ENCODE measurements at places on chromosomes 4 and X.

GRCh38 chr4:184205243-184205642 lies 12.4 kb downstream of the ENPP6 start:
- no peak for DNase-seq

- DNase-seq: no peak
Observed at GRCh38 chr4:5742388-5742787, 31.4 kb downstream of the EVC start.

- DNase-seq: no peak
Observed at GRCh38 chrX:122344816-122345215, 839.3 kb upstream of the GRIA3 start.

DNA sequence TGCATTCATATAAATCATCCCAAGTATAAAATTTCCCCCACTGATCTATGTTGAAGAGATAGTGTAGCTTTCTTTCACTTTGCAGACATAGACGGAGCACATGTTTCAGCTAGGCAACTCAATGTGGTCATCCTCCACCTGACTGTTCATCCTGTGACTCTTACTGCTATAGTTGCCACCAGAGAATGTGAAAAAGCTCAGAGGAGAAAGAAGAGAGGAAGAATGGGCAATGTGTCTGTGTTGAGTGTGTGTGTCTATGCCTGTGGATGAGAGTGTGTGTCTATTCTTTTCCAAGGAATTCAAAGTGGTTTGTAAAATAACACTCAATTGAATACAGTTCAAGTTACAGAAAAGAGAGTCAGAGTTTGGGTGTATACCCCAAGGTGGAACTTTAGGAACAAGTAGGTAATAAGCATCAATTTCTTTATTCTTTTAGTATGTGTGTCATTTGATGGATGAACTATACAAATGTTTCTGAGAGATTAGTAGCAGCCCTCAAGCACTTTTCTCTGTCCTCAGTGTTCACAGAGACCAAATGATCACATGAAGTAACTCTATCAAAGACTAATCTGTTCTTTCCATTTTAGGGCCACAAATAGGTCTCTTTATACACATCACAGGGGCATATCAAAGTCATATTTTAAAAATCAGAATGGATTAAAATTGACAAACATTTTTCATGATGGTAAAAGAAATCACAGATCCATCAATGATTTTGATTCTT lies 2.3 kb downstream of the SNCA start:
- no peak for DNase-seq

GRCh38 chr4:38990241-38990640 lies 42.0 kb downstream of the TMEM156 start:
- DNase-seq: no peak

DNA sequence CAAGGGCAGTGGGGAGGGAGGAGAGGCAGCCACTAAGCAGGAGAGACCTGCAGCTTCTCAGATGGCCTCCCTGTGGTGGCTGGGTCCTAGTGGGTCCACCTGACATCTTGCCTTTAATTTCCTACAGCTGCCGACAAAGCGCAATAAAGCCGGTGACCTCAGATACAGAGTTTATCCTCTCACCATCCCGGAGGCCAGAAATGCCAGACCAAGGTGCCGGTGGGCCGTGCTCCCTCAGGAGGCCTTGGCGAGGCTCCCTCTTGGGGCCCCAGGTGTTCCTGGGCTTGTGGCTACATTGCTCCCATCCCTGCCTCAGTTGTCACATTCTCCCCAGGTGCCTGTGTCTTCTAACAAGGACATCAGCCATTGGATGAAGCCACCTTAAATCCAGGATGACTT lies 103.0 kb downstream of the ADRA2C start:
- DNase-seq: no peak

GRCh38 chr4:120156120-120156718 lies 89.6 kb upstream of the MAD2L1 start:
- peak; percentile 73 for DNase-seq

- DNase-seq: peak; percentile 70
Observed at GRCh38 chrX:69093960-69094871, 71.0 kb downstream of the PJA1 start.

DNA sequence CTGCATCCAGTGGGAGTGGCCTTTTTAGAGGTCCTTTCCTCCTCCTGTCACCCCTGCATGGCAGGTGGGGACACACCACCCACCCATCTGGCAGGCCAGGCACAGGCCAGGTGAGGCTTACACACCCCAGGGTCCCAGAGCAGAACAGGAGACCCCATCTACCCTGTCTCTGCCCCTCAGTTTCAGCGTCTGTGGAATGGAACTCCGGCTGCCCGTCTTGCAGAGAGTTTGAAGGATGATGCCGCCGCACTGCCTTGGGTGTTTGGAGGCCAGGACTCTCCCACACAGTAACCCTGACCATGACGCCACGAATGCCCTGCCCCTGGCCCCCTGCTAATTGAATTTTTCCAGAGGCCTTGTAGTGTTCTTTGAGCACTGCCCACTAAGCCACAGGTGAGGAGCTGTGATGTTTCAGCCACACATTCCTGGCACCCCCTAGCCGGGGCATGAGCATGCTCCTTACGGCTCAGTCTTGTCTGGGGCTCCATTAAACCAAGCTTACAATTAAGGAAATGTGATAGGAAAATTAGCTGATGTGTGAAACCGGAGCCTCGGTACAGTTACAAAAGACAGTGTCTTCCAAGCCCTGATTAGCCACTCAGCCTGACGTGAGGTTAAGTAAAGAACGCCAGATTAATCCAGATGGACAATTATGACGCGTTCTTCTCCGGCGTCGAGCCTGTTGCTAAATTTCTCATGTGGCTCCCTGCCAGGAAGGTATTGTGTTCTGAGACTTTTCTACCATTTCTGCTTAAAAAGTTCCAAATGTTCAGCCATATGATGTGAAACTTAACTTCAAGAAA lies 39.3 kb downstream of the HMX1 start:
- no peak for DNase-seq

GRCh38 chrX:118484216-118484903 lies 11.3 kb upstream of the DOCK11 start:
- no peak for DNase-seq

GRCh38 chr4:183960046-183960420 lies 54.9 kb downstream of the STOX2 start:
- no peak for DNase-seq

- peak; percentile 24 for DNase-seq
Observed at GRCh38 chrX:16839852-16840460, 30.2 kb downstream of the RBBP7 start.

DNA sequence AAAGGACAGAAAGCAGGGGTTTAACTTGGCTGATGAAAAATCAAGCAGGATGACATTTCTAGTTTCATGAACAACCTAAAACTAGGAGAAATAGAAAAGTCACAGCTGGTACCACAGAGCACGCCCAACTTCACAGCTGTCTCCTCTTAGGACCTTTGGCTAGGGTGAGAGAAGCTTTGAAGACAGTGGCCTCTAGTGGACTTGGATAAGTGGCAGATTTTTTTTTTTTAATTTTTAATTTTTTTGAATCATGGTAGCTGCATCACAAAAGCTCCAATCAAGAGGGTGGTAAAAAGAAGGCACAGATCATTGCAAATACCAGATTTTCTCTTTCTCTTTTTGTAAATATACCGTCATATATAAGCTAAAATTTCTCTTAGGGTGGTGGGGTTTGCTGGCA lies 20.2 kb upstream of the MAP3K15 start:
- peak; percentile 8 for DNase-seq

- DNase-seq: no peak
Observed at GRCh38 chr4:132992686-132993085, 156.4 kb upstream of the PCDH10 start.

GRCh38 chr4:81896936-81897335 lies 425.2 kb upstream of the RASGEF1B start:
- no peak for DNase-seq

DNA sequence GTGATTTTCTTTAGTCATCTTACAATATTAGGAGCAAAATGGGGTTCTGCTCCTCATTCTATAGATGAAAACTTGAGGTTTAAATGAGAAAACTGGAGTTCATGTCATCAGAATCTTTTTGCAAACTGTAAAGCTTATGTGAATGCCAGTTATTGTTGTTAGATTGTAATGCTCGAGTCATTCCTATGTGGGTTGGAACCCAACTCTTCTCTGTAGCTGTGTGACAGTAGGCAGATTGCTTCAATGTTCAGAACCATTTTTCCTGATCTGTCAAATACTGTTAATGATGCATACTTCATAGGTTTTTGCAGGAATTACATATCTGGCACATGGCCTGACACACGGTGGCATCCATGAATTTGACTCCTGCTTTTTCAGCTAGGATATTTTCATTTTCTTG lies 178.9 kb downstream of the RAPGEF2 start:
- no peak for DNase-seq

DNA sequence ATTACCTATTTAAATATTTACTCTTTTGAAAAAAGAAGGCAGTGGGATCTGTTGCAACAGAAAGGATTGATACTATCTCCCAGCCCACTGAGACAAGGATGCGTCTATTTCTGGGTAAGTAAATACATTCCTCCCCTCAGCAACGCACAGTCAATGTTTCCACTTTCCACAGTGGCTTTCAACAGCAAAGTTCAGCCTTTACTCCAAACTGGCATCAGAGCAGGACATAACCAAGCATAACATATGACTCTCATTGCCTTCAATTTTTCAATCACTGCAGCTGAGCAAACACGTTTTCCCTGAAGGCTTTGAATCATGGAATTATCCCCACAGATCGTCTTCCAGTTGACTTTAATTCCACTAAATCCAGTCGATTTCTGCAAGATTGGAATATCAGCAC lies 160.3 kb upstream of the FRG1 start:
- no peak for DNase-seq

DNA sequence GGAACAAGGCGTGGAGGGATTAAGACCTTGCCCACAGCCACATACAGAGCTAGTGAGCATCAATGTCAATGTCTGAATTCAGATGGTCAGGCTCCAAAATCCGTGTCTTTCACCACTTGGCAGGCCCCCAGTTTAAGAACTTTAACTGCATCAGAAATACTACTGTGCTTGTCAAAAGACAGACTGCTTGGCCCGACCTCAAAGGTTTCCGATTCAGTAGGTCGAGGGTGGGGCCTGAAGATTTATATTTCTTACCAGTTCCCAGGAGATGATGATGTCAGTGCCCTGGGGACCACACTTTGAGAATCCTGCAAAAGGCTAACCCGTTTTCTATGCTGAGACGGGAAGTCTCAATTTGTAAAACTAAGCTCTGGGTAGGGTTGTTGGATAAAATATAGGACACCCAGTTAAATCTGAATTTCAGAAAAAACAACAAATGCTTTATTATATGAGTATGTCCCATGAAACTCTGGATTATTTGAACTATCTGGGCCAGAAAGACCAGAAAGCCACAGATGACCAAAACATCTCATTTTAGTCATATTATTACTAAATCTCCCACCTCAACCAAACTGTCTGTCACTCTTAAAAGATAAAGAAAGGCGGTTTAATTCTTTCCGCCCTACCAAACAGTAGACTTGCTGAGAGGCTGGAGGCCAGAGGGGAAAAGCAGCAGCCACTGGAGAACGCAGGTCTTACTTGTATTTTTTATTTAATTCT lies 42.7 kb downstream of the GATB start:
- no peak for DNase-seq

- DNase-seq: no peak
Observed at GRCh38 chr4:25972984-25973745, 59.1 kb downstream of the SMIM20 start.

DNA sequence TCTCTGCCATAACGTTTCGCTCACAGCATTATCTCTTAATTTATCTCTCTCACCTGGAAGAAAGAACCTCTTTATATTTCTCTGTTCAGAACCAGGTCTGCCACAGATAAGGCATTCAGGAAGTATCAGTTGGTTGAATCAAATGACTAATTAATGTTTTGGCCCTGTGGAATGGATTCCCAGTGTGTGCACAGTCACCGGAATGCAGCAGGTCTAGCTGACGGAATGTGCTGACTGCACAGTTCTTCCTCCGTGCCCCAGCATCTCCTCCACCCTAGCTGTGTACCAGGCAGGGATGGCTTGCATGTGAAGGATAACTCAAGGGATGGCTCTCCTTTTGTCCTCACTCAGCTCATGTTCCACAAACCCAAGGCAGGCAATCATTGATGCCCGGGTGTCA lies 141.8 kb upstream of the MSX1 start:
- no peak for DNase-seq

GRCh38 chr4:6826781-6827508 lies 44.4 kb downstream of the KIAA0232 start:
- no peak for DNase-seq

GRCh38 chrX:20144491-20144890 lies 2.9 kb upstream of the EIF1AX start:
- DNase-seq: peak; percentile 39
